ENCODE measurements at places on chromosomes 3 and 15.

- no peaks in the 10 kb centered on the region for H3K36me3 ChIP-seq
- H3K27ac ChIP-seq = no peak overlapping the region
- no peaks in the 10 kb centered on the region for H3K4me1 ChIP-seq
Observed at GRCh38 chr3:110624576-110624975, 447.0 kb upstream of the NECTIN3 start.

DNA sequence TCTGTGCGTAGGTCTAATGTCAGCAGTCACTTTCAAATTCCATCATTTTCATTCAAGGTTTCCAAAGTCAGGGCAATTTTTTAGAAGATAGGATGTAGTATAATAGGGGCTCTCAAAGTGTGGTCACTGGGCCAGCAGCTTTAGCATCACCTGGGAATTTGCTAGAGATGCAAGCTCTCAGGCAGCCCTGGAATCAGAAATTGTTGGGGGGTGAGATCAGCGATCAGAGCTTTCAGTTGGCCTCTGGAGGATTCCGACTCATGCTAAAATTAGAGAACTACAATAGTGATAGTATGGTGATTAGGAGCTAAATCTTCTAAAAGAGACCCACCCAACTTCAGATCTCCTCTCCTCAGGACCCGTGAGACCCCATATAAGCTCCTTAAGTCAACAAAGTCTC lies 2.4 kb upstream of the FRMD4B start:
- no peak for DNase-seq
- no peaks in the 10 kb centered on the region for H3K36me3 ChIP-seq
- peaks cover 12% of the 10 kb centered on the region for H3K4me1 ChIP-seq
- no peak overlapping the region for H3K27ac ChIP-seq

- no peak for DNase-seq
- H3K27ac ChIP-seq = no peak overlapping the region
- H3K4me1 ChIP-seq = peaks cover 12% of the 10 kb centered on the region
Observed at GRCh38 chr3:29635888-29636287, 355.0 kb downstream of the RBMS3 start.

GRCh38 chr15:58909616-58910015 lies 23.9 kb downstream of the SLTM start:
- H3K36me3 ChIP-seq = peaks cover 35% of the 10 kb centered on the region
- H3K27me3 ChIP-seq = no peaks in the 10 kb centered on the region
- H3K4me3 ChIP-seq = no peak overlapping the region
- no peak for DNase-seq

GRCh38 chr3:45319996-45320305 lies 68.4 kb upstream of the LARS2 start:
- no peak for DNase-seq
- no peak overlapping the region for H3K4me3 ChIP-seq
- H3K27me3 ChIP-seq = peaks cover 38% of the 10 kb centered on the region
- H3K27ac ChIP-seq = no peak overlapping the region
- H3K4me1 ChIP-seq = no peaks in the 10 kb centered on the region
